Ascending aorta (tissue), 2 donors: ENCODE measurements at places on chromosomes 3 and 15.

DNA sequence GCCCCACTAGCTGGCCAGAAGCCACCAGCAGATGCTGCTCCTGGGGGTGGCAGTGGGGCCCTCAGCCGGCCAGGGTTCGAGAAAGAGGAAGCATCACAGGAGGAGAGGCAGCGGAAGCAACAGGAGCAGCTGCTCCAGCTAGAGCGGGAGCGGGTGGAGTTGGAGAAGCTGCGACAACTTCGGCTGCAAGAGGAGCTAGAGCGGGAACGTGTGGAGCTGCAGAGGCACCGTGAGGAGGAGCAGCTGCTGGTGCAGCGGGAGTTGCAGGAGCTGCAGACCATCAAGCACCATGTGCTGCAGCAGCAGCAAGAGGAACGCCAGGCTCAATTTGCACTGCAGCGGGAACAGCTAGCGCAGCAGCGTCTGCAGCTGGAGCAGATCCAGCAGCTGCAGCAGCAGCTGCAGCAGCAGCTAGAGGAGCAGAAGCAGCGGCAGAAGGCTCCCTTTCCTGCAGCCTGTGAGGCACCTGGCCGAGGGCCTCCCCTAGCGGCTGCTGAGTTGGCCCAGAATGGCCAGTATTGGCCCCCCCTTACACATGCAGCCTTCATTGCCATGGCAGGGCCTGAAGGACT is 17.5 kb upstream of the APEH start:
- H3K4me1 ChIP-seq: no peaks in the 10 kb centered on the region
- H3K36me3 ChIP-seq: no peaks in the 10 kb centered on the region
- no peak for DNase-seq

- no peaks in the 10 kb centered on the region for H3K4me1 ChIP-seq
- no peak overlapping the region for H3K27ac ChIP-seq
- H3K27me3 ChIP-seq: no peaks in the 10 kb centered on the region
- H3K4me3 ChIP-seq: no peak overlapping the region
- no peaks in the 10 kb centered on the region for H3K36me3 ChIP-seq
- no peak for DNase-seq
Measured at GRCh38 chr3:23372285-23372684, 169.2 kb downstream of the UBE2E2 start.

GRCh38 chr15:29269485-29270168 is at the start of gene NSMCE3:
TSS of gene NSMCE3 (minus strand) at chr15:29269822. CDS start at chr15:29269705, 117 bp downstream.
- H3K4me3 ChIP-seq: peak within 1 kb of the TSS; percentile 75
- peaks cover 11% of the 10 kb centered on the region for H3K4me1 ChIP-seq
- H3K27ac ChIP-seq: peak within 1 kb of the TSS; percentile 82
- DNase-seq: peak; percentile 52
- no peaks in the 10 kb centered on the region for H3K27me3 ChIP-seq
- H3K36me3 ChIP-seq: no peaks in the 10 kb centered on the region

DNA sequence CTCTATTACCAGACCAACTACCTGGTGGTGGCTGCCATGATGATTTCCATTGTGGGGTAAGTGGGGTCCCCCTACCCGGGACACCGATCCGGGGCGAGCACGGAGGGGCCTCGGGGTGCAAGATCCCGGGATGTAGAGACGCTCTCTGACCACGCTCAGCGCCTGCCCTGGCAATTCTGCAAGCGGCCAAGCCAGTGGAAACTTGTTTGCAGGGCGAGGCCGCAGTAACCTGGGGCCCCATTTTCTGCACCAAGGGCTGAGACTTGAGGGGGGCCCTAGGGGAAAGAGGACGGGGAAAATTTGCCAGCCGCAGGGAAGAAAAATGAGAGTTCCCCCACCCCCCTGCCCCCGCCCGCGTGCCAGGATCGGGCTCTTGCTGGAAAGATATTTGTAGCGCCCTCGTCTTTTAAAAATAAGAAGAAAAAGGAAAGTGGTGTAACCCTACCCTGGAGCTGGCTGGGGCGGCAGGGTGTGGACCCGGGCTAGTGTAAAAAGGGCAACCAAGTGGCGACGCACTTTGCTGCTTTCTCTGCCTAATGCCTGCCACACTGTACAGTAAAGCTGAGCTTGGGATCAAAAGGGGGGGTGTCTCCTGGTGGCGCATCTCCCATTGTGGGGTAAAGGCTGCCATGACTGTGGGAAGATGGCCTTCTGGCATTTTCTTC is 563 bp downstream of the ARL6IP5 start:
- peaks cover 59% of the 10 kb centered on the region for H3K4me1 ChIP-seq
- H3K4me3 ChIP-seq: peak overlapping the region; percentile 54
- peak overlapping the region; percentile 94 for H3K27ac ChIP-seq
- no peaks in the 10 kb centered on the region for H3K27me3 ChIP-seq
- no peak for DNase-seq
